ENCODE measurements at places on chromosomes 2 and 18.
A peak's percentile ranks its signal among the peaks of the same experiment; 100 is the strongest.

GRCh38 chr2:100924122-100924519, 78.0 kb upstream of the RPL31 start:
- DNase-seq = no peak

DNA sequence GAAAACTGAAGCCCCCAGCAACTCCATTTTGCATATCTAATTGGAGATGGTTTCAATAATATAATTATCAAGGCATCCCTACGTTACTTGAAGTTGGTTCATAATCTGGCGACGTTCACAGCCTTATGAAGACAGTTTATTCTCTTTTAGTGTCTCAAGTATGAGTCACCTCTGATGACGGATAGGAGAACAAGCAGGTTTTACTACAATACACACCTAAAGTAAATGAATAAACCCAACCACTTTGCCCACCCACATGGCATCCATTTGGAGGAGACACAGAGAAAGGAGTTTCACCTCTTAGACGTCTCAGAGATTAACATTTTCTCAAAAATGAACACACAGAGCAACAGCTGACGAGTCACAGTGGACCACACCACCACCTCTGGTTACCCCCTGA, 40.8 kb downstream of the BCL11A start:
- no peak for DNase-seq

- no peak for DNase-seq
Measured at GRCh38 chr18:9337873-9338272, 3.3 kb downstream of the TWSG1 start.

GRCh38 chr2:177275743-177276055, 11.2 kb upstream of the NFE2L2 start:
- no peak for DNase-seq

- no peak for DNase-seq
Measured at GRCh38 chr2:46064396-46064795, 232.8 kb upstream of the EPAS1 start.

DNA sequence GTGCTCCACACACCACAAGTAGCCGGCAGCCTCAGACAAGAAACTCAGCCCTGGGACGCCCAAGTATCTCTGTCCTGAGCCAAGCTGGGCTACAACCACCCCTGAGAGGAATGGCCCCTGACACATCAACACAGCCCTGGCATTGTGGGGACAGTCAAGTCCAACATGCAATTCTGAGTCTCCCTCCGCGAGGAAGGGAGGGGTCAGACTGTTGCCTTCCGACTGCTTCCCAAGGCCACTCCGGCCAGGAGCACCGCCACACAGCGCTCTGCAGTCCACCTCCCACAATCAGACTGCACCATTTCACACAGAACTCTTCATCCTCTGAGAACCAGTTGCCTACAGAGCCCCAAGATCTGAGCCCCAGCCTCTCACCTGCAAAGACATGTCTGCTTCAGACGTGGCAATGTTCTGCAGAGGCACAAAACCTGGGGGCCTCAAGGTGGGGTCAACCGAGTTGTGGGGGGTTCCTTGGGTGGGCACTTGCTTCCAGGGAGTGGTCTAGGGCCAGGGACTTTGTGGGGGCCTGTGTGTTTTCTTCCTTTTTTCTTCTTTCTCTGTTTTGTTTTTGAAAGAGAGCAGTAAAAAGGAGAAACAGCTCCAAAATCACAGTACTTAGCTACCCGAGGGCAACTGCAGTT, 76.7 kb upstream of the SALL3 start:
- no peak for DNase-seq

DNA sequence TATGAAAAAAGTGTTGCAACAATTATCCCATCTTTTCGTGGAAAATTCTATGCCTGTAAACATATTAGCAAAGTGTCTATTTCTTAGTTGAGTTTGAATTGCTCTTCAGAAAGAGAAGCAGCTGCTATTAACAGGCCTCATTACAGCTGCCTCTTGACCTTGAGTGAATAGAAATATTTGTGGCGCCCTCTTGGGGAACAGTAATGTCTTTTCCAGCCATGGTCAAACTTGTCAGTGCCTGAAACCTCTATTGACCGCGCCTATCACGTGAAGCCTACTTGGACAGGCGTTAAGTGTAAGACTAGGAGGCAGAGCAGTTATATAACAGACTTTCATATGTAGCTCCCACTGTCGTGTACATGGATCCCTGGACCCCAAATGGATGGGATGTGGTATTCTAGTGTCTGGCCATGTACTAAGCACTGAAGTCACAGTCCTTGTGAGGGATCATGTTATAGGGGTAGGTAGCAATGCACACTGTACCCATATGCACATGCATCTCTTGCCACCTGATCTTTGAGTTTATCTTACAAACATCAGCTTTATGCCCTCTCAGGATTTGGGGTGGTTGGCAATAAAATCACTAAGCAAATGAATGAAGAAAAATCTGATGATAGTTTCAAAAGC, 245.0 kb downstream of the PTGR3 start:
- peak; percentile 78 for DNase-seq

DNA sequence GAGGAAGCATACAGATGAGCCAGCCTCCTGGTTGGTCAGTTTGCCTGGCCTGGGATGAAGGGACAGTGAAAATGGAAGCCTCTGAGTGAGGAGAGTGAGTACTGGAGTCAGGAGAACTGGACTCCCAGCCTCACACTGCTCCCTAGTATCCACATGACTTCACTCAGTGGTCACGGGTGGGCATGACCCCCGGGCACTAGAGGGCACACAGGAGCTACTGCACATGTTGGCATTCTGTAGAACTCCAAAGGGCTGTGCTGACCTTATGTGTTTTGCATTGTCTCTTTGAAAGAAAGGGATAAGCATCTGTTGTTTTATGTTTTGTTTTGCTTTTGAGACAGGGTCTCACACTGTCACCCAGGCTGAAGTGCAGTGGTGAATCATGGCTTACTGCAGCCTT, 23.7 kb downstream of the NCAPH start:
- DNase-seq = no peak

- DNase-seq = peak; percentile 2
Measured at GRCh38 chr2:24972315-24972961, 683 bp upstream of the DNAJC27 start.

DNA sequence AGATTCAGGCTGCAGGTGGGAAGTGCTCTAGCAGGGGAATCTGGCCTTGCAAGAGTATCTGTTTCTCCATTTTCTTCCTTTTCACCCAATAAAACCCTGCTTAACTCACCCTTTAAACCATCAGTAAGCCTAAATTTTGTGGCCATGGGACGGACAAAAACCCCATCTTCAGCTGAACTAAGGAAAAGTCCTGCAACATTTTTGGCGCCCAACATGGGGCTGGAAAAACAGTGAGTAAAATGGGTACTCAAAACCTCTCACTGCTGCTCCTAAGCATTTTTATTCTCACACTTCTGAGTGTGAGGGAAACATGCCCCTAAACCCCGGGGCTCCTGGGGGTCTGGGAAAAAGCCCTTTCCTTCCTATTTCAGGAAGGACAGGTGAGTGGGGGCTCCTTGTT, 414.3 kb downstream of the ZNF804A start:
- no peak for DNase-seq

DNA sequence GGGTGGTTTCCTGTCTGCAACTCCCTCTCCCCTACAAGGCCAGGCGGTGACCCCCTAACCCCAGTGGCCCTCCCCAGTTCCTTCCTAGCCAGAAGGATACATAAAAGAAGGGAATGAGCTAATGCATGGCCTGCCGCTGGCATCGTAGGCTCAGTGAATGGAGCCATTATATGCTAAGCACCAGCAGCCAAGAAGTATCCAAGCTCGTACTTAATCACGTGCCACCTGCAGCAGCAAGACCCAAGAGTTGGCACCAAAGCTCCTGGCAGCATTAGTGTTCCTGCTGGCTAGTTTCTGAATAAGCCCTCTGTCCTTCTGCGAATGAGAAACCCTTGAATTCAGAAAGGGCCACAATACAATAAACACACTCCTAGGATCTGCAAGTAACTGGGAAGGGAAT, 4.3 kb downstream of the DBI start:
- DNase-seq = no peak

- DNase-seq = peak; percentile 34
Measured at GRCh38 chr2:207933396-207934065, 91.8 kb downstream of the PLEKHM3 start.

- DNase-seq = no peak
Measured at GRCh38 chr2:233385489-233386044, 31.3 kb downstream of the DGKD start.

- no peak for DNase-seq
Measured at GRCh38 chr2:30707304-30707903, 99.8 kb downstream of the CAPN13 start.

DNA sequence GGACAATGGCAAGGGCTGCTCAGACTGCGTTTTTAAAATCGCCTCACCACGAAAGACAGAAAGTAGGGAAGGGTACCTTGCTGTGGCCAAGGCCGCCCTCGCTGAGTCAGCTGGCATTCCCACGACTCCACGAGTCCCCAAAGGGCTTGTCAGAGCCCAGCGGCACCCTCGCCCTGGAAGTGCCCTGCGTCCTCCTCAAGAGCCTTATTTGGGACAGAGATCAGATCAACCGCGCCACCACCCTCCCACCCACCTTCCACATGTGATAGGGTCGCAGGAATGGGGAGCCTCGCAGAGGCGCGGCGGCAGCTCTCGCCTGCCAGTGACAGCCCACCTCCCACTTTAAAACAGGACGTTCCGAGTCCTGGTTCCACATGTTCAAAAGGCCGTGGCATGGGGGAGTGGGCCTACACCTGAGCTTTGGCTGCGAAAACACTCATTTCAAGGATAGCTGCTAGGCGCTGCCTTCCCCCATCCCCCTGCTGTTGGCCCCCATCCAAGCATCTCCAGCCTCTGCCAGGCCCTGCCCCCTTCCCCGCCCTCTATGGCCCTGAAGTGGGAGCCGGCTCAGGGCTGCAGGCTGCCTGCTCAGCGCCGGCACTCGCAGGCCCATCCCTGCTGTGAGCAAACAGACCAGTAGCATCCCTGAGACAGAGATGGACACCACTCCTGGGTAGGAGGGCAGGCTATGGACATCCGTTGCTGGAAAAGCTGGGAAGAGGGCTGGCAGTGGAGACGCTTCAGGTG, 38.1 kb upstream of the ARHGEF4 start:
- DNase-seq = peak; percentile 58

DNA sequence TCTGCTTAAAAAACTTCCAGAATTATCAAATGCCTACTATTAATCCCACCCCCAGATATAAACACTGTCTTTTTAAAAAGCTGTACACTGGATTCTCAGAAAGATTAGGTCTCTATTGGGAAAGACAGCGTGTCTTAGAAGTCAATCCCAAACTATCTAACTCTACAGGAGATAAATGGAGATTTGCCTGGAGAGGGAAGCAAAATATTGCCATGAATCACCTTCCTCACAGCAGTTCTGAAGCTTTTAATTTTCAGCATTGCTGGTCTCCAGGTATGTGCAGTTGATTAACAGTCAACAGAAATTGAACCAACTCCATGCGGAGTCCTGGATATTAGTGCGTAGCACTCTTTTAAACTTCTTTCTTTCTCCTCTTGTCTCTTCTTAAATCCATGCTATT, 122.2 kb downstream of the DSC3 start:
- no peak for DNase-seq

DNA sequence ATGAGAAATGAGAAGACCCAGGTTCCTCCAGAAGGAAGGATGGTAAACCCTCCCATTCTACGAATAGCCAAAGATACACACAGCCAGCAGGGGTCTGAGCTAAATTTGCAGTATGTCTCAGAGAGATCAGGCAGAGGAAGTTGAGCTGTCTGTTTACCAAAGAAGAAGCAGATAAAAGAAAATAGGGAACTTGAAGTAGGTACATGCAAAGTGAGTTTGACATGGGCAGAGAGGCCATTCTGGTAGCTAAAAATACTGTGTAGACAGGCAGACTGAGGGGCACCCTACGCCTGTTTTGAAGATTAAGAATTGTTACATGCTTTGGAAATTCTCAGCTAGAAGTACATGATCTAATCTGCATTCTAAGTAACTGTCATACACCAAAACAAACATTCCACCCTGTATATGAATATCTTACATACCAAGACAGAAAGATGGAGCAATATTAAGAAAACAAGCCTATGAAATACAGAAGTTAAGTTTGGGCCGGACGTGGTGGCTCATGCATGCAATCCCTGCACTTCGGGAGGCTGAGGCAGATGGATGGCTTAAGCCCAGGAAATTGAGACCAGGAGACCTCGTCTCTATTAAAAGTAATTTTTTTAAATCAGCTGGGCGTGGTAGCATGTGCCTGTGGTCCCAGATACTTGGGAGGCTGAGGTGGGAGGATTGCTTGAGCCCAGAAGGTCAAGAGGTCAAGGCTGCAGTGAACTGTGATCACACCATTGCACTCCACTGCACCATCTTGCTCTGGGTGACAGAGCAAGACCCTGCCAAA, 157.9 kb downstream of the ANKRD44 start:
- DNase-seq = no peak

DNA sequence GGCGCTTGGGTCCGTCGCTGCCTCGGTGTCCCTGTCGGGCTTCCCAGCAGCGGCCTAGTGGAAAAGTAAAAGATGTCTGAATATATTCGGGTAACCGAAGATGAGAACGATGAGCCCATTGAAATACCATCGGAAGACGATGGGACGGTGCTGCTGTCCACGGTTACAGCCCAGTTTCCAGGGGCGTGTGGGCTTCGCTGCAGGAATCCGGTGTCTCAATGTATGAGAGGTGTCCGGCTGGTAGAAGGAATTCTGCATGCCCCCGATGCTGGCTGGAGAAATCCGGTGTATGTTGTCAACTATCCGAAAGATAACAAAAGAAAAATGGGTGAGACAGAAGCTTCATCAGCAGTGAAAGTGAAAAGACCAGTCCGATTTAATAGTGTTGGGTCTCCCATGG, 8.0 kb downstream of the HES6 start:
- no peak for DNase-seq

DNA sequence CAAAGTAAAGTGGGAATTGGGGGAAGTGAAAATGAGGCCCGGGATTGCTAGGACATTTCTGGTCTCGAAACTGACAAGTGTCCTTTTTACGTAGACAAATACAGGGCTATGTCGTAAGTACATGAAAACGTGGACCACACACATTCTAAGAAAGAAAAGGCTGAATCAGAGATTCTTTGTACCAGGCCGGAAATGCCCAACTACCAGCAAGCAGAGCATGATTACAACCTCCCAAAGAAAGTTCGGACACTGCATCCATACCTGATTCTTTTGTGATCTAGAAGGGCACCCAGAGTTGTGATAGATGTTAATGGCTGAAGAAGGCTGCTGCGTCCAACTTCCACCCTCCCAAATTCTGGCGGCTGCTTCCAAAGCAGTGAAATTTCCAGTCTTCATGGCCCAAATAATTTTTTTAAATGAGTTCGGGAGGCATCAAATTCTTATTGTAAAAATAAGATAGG, 1.7 kb downstream of the RBMS1 start:
- DNase-seq = no peak

DNA sequence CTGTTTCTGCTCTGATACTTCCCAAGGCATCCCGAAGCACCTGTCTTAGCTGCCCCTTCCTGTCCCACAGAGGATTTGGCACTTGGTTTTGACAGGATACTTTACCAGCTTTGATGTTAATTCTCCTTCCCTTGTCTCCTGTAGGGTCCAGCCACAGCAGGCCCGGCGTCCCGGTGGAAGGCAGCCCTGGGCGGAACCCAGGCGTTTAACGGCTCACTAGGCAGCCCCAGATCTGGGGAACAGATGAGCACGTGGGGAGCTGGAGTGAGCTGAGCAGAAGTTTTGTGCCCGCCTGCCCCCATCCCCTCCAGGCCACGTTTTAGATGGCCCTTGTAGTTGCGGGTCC, 11.4 kb downstream of the ANKRD23 start:
- no peak for DNase-seq

- peak; percentile 81 for DNase-seq
Measured at GRCh38 chr18:6370886-6371635, 43.6 kb downstream of the L3MBTL4 start.

GRCh38 chr2:233186851-233187250, 64.6 kb upstream of the ATG16L1 start:
- no peak for DNase-seq
